ENCODE measurements at places on chromosomes 3 and 15.

DNA sequence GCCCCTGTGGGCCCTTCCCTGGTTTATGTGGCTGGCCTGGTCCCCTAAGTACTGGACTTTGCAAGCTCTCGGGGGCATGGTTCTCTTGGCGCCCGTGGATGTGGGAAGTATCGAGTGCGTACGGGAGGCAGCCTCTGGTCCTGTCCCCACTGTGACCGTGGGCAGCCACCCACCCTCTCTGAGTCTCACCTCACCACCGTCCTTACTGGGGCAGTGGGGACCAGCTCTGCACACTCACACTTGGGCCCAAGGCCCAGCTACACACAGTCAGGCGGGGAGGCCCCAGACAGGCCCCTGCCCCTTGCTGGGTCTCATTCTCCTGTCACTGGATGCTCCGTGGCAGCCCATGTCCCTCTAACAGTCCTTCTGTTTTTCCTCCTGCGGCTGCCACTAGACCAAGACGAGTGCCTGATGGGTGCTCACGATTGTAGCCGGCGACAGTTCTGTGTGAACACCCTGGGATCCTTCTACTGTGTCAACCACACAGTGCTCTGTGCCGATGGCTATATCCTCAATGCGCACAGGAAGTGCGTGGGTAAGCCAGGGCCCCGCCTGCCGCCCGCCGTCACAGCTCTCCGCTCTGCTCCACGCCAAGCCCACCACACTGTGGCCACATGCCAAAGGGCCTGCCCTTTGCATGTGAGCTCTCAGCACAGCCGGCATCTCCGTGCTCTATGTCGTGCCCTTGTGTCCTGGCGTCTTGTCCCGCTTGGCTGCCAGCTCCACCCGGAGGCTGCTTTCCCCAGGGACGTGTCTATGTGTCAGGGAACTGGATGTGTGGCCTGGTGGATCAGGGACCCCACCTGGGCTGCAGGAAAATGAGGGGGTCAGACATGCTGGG is 72.7 kb downstream of the FBLN2 start:
- no peak for DNase-seq

DNA sequence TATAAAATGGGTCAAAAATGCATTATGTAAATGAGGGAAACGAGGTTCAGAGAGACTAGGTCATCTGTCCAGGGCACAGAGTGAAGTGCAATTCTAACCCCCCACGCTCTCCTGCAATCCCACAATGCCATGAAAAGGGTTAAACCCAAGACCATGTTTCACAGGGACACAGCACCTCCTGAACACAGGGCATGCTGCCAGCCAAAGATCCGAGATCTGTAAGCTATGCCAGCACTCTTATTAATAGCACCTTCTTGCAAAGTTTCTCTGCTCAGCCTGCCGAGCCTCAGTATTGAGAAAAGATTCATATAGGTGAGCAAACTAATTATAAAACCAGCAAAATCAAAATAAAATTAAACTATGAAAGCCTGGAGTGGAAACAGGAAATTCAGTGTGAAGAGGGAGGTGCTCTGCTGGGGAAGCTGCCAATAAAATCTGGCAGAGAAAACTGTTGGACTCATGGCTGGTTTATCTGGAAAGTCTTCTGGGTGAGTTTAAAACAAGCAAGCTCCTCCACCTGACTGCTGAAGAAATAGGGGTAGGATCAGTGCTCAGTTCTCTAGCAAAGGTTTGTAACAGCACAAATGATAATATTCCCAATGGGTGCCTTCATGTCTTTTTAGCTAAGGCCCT is 50.3 kb downstream of the LRIG1 start:
- DNase-seq = peak; percentile 79

GRCh38 chr3:56681984-56682461 is 1.0 kb downstream of the TASOR start:
- DNase-seq = no peak

DNA sequence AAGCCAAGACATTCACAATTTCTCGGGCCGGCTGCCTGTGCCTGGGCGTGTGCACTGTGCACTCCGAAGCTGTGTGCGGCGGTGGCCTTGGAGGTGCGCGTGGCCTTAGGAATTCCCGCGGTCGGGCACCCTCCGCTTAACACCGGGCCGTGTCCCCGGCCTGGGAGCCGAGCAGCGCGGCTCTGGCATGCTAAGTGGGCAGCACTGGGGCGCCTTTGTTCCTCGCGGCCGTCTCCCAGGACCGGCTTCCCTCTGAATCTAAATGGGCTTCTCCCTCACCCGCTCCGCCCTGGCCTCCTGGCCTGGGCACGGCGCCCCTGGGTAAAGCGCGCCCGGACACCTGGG is 498 bp upstream of the ARNT2 start:
- no peak for DNase-seq

- no peak for DNase-seq
Observed at GRCh38 chr15:55387027-55387426, 21.1 kb downstream of the CCPG1 start.

DNA sequence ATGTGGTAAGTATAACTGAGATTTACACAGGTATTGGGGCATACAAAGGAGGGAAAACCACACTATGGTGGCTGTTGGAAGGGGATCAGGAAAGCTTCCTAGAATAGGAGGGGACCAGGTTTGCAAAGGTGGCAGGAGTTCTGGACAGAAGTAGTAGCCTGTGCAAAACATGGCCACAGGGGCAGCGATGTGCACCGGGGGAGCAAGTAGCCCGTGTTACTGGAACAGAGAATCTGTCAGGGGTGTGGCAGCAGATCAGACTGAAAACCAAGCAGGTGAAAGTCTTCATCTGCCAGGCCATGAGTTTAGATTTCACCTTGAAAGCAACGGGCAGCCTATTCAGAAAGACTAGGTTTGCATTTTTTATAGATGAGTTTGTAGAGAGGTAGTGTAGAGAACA is 182.3 kb upstream of the LPP start:
- no peak for DNase-seq

- DNase-seq = no peak
Observed at GRCh38 chr15:80509800-80510199, 105.6 kb downstream of the ARNT2 start.

DNA sequence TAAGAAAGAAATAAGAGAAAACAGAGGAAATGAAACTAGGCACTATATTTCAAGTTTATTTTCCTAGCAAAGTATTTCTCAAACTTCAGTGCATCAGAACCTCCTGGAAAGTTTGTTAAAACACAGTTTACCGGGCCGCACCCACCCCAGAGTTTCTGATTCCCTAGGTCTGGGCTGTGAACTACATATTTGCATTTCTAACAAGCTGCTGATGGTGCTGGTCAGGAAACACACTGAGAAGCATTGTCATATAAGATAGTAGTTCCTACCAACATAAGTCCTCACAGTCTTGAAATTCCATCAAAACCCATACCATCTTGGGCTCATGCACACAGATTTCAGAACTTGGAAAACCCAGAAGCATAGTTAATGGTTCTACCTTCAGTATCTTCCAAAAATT is 8.3 kb downstream of the SLC9A9 start:
- DNase-seq = no peak

GRCh38 chr3:48435774-48436476 is 4.0 kb downstream of the CCDC51 start:
- peak; percentile 83 for DNase-seq

GRCh38 chr15:69668963-69669362 is 216.3 kb downstream of the RPLP1 start:
- no peak for DNase-seq

GRCh38 chr3:15631426-15632211 is 30.1 kb downstream of the BTD start:
- DNase-seq = no peak

DNA sequence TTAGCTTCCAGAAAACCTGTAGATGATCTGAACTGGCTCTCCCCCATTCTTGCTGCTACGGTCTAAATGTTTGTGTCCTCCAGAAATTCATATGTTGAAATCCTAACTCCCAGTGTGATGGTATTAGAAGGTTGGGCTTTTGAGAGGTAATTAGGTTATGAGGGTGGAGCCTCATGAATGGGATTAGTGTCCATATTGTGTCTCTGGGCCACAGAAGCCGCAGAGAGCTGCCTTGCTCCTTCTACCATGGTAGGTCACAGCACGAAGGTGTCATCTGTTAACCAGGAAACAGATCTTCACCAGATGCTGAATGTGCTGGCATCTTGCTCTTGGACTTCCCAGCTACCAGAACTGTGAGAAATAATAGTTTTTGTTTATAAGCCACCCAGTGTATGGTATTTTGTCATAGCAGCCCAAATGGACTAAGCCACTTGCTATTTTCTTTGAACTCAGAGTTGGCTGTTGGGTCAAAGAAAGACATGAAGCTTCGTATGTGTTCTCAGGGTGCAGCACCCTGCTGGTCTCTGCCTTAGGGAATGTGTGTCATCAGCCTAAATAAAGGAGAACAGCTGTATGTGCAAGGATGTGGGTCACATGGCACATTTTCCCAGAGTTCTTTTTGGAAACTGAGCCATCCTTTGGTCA is 317.5 kb upstream of the SLCO3A1 start:
- DNase-seq = no peak

DNA sequence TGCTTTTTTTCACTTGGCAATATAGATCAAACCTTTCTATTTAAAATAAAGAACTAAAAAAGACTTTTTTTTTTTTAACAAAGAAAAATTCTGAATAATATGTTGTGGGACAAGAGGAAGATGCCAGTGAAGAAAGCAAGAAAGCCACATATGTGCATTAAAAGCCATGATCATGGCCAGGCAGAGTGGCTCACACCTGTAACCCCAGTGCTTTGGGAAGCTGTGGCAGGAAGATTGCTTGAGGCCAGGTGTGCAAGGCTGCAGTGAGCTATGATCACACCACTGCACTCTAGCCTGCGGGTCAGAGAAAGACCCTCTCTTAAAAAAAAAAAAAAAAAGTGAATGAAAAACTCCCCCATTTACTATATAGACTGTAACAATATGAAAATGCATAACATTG is 23.9 kb downstream of the C2CD4B start:
- DNase-seq = no peak

DNA sequence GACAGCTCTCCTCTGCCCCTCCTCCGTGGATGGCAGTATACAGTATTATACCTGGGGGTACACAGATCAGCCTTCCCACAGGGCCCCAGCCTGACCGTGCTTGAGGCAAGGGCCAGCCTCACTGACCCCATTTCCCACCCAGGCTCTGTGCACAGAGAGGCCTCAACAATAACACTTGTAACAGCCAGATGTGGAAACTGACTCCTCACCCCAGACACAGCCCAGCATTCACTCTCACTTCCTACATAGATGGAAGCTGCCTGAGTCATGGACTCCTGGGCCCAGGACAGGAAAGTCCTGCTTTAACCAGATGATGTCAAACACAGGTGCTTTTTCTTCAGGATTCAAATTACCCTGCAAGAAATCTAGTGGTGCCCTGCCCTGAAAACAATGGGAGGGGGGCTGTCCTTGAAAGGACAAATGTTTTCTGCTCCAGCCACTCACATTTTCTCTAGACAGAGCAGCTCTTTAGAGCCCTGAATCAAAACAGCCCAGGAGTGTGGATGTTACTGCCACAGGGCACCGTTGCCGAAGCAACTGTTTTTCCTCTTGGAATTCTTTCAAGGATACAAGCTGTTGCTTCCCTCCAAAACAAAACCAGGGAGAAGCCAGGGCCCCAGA is 16.4 kb downstream of the CCDC12 start:
- no peak for DNase-seq

GRCh38 chr15:80093854-80094418 is 34.5 kb downstream of the ZFAND6 start:
- peak; percentile 35 for DNase-seq

GRCh38 chr15:38090223-38090622 is 155.8 kb downstream of the TMCO5A start:
- DNase-seq = peak; percentile 16

GRCh38 chr15:71893691-71894090 is 83.3 kb downstream of the NR2E3 start:
- no peak for DNase-seq

GRCh38 chr15:77406846-77407245 is 13.1 kb downstream of the PEAK1 start:
- DNase-seq = no peak

DNA sequence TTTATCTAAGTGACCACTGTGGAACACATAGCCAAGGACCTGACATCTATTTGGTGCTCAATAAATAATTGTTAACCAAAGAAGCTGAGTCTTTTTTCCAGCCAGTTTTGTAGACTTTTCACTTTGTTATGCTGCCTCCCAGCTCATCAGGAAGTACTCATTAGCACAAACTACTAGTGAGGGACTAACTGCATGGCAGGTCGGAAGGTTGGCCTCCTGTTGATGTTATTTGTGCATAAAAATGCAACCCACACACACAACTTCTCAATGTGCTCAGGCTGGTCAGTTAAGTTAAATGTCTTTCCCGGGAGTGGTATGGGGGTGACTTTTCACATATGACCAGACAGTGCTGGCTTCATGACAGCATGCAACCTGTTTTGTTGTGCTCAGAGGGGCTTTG is 263.0 kb upstream of the TOPAZ1 start:
- DNase-seq = no peak

DNA sequence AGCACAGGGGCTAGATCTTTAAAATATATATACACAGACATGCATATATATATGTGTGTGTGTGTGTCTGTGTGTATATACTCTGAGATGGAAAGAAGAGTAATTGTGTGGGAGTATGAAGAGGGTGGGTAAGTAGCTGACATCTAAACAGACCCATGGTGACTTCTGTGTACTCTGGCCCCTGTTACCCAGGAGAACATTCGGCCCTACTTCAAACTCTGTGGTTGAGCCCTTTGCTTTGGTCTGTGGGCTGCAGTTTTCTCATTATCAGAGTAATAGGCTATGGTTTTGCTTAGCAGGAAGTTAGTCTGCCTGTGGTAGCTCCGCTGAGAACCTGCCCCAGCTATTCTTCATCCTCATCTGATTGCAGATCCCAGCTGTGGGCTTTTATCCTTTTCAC is 141.4 kb downstream of the RBPMS2 start:
- DNase-seq = no peak

- DNase-seq = no peak
Observed at GRCh38 chr3:3086239-3086638, 23.9 kb downstream of the IL5RA start.

- DNase-seq = no peak
Observed at GRCh38 chr3:184336547-184337398, 627 bp upstream of the FAM131A start.

DNA sequence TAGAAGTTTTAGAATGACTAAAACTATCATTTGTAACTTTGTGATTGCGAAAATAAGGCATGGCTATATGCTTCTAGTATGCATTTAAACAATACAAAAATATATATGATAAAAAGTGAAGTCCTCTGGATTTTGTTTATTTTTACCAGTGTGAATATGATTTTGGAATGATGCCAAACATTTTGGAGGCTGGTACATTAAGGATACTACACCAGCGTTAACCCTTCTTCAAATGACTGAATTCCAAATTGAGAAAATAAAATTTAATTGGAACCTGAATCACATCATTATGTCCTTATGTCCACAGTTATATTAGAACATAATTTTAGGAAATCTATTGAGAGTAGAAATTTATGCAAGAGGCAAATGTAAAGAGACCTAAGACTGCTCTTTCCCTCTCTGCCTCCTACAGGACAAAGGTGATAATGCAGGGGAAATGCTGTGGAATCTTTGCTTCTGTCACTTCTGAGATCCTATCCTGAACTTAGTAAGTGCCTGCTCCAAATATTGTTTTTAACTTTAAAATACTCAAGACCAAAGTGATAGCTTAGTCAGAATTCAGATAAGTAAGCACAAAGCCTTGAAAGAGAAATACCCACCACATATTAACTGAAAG is 121.1 kb upstream of the NANOGP8 start:
- DNase-seq = no peak

- DNase-seq = no peak
Observed at GRCh38 chr3:107861422-107861821, 229.4 kb downstream of the CD47 start.

Measured in ovary (tissue), 10 donors.